ENCODE measurements at places on chromosomes 11 and 22.

DNA sequence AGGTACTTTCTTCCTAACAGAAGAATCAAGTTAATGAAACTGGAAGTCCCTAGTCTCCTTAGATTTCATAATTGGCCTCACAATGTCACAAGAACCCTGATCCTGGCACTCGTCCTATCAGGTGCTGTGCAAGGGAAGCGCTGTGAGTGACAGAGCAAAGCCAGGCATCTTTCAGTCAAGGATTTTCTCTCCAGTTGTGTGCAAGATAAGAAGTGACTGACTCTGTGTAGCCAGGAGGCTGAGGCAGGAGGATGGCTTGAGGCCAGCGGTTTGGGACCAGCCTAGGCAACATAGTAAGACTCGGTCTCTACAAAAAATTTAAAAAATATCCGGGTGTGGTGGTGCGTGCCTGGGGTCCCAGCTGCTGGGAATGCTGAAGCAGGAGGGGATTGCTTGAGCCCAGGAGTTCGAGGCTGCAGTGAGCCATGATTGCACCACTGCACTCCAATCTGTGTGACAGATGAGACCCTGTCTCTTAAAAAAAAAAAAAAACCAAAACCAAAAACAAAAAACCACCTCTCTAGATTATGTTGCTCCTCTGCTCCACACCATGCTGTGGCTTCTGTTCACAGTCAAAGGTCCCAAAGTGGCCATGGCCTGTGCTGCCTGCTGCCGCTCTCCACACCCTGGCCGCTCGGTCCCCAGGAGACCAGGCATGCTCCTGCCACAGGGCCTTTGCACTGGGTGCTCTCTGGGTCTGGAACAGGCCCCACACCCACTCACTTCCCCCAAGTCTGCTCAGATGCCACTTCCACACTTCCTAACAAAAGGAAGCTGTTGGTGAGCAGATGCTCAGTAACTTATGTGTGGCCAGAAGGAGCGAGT is 54.2 kb upstream of the CLDN5 start:
- DNase-seq, result no peak

DNA sequence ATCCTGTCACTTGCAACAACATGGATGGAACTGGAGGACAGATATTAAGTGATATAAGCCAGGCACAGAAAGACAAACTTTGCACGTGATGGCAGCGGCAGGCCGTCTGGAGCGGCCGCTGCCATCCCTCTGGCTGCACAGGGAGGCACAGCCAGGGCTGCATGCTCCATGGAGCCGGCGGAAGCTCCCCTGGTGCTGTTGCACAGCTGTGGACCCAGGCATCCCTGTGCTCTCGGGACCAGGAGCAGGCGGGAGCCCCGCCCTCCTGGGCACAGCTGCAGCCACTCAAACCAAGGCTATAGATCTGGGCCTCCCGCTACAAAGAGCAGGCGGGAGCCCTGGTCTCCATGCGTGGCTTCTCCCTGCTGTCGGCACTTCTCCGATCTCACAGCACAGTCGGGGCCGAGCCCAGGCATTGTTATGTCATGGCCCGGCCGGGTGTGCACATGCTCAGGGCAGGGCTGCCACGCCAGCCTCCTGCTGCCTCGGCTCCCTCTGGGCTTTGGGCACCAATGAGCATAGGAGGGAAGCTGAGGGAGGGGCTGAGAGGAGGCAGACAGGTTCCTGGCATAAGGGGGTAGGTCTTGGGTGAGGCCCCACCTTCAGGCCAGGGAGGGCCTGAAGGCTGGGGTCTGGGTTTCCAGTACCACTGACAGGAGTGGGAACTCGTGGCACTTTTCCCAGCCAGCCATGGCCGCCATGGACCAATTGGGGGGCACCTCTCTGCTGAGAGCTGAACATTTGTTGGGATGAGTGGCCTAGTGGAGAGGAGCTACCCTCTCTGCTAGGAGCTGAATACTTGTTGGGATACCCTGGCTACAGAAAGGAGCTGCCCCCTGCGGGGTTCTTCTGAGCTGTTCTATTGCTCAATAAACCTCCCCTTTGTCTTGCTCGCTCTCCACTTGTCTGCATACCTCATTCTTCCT is 16.7 kb downstream of the RRP8 start:
- DNase-seq, result no peak

DNA sequence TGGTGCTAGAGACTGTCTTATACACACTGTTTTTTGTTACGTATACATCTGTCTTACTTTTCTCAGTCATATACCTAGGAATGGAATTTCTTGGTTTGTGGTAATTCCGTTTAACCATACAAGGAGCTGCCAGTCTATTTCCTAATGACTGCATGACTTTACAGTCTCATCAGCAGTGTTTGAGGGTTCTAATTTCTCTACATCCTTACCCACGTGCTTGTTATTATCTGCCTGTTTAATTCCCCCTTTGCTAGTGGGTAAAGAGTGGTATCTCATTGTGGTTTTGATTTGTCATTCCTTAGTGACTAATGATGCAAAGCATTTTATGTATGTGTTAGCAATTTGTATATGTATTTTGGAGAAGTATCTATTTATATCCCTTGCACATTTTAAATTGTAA is 1008.0 kb downstream of the FAM181B start:
- no peak for DNase-seq

DNA sequence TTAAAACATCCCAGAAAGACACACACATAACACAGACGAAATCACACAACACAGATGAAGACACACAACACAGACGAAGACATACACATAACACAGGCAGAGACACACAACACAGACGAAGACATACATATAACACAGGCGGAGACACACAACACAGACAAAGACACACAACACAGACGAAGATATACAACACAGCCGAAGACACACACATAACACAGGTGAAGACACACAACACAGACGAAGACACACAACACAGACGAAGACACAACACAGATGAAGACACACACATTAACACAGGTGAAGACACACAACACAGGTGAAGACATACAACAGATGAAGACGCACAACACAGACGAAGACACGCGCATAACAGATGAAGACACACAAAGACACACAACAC is 4.8 kb upstream of the MOB2 start:
- no peak for DNase-seq

GRCh38 chr11:35750981-35751663 is 88.5 kb downstream of the TRIM44 start:
- DNase-seq, result no peak

GRCh38 chr11:113400631-113401230 is 13.2 kb downstream of the ANKK1 start:
- DNase-seq, result no peak
